ENCODE measurements at places on chromosomes 5 and 9.

GRCh38 chr5:57470339-57470738, 12.3 kb downstream of the ACTBL2 start:
- DNase-seq, result no peak

GRCh38 chr5:133508845-133509741, 103.2 kb downstream of the FSTL4 start:
- no peak for DNase-seq

GRCh38 chr9:136243631-136244030, 2.0 kb downstream of the QSOX2 start:
- no peak for DNase-seq

GRCh38 chr5:138440159-138441073, 1.6 kb downstream of the REEP2 start:
- DNase-seq, result no peak

- no peak for DNase-seq
Observed at GRCh38 chr9:83920469-83920926, 734 bp downstream of the KIF27 start.

DNA sequence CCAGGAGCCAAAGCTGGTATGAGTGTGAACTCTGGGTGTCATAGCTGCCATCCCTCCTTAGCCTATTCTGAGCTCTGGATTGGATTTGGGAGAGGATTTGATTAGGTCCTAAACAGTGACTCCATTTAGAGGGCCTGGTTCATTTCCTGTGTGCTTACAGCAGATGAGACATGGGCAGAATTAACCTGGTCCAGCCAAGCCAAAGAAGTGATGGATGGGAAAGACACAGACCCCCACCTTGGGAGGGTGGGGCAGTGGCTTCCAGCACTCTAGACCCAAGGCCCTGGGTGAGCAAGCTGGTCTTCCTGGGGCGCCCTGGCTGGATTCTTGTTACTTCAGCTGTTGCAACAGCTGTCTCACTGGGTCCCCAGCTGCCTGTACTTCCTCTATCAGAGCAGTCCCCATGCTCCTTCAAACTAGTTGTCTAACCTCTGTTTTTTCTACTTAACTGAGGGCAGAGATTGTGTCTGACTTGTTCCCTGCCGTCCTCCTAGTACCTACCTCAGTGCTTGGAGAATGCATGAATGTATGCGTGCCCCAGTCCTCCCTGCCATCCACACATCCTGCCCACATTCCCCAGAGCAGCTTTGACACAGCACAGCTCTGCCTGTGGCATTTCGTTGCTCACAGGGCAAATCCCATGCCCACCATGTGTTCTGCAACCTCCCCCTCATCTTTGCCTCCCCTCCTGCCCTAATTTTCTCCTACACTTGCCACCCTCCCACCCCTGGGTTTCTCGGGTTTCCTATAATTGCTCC, 115.9 kb downstream of the RGS3 start:
- DNase-seq, result peak; percentile 67

DNA sequence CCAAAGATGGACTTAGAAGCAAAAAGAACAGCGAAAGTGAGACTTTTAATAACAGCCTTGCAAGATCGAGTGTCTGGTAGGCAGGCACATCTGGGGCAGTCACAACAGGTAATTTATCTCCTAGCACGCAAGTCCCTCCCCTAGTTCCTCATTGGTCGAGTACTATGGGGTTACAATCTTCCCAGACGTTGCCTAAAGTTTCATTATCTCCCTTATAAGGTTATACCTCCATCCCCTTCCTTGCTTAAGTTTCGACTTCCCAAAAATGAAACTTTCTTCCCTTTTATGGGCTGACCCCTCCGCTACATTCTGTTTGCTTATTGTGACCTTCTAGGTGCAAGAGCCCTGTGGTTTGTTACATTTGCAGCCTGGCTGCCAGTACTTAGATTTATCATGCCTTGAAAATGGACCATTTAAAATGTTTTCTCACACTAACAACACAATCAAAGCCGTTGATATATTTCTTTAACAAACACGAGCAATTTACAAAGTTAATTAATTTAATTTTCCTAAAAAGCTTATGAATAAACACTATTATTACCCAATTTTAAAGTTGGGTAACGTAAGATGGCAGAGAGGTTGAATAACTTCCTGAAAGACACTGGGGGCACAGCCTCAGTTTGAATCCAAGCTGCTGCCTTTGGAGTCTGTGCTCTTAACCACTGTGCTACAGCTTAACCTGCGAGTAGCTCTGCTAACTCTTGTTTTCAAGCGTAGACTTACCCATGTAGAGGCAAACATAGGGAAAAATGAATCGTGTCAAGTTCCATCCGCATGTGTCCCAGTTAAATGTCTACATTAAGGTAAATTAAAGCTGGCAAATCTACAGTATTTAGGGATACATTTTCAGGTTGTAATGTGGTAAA, 91.7 kb downstream of the EDIL3 start:
- no peak for DNase-seq

DNA sequence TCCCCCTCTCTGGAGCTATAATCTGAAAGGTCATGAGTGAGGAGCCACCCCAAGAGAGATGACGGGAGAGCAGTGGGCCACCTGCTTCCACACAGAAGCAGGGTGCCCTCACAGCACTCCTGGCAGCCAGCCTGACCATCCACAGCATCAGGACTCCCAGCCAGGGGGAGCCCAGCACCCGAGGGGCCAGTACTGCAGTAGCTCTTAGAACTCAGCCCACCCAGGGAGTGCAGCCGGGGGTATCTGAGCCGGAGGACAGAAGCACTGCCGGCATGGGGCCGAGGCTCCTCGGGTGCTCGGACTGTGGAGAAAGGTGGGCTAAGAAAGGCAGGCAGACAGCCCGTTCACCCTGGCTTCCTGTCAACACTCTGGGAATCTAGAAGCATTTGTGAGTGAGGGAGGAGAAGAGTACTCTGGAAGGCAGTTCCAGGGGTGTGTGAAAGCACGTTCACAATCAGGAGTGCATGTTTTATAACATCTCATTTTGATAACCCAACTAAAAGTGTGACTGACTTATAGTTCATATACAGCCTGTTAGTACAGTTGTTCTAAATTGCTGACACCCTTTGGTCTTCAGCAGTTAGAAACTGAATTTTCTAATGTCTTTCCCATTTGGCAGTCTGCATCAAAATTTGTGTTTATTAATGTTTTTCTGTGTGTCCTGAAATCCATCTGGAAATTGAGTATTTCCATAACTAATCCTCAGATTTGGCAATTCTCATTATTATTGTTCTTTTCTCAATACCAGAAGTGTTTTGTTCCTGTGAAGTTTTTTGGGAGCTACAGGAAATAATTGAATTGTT, 25.9 kb upstream of the ASPN start:
- no peak for DNase-seq
